Large intestine (tissue), 12 donors: ENCODE measurements at places on chromosomes 16 and 17. TPM values are rescaled to one million over a fixed set of nuclear protein-coding genes. Genes with fewer than 3 reads are reported as not detected.
A peak's percentile ranks its signal among the peaks of the same experiment; 100 is the strongest.

- DNase-seq = peak; percentile 19
Observed at GRCh38 chr17:11996722-11997146, 541 bp downstream of the ZNF18 start.

Gene STH
- not detected for polyA plus RNA-seq

- no peak for DNase-seq
Observed at GRCh38 chr16:88619859-88620815, 18.2 kb upstream of the IL17C start.

- no peak for DNase-seq
Observed at GRCh38 chr16:9438991-9439390, 347.5 kb downstream of the HAPSTR1 start.

- peak; percentile 25 for DNase-seq
Observed at GRCh38 chr16:75308011-75308410, 56.6 kb upstream of the BCAR1 start.

DNA sequence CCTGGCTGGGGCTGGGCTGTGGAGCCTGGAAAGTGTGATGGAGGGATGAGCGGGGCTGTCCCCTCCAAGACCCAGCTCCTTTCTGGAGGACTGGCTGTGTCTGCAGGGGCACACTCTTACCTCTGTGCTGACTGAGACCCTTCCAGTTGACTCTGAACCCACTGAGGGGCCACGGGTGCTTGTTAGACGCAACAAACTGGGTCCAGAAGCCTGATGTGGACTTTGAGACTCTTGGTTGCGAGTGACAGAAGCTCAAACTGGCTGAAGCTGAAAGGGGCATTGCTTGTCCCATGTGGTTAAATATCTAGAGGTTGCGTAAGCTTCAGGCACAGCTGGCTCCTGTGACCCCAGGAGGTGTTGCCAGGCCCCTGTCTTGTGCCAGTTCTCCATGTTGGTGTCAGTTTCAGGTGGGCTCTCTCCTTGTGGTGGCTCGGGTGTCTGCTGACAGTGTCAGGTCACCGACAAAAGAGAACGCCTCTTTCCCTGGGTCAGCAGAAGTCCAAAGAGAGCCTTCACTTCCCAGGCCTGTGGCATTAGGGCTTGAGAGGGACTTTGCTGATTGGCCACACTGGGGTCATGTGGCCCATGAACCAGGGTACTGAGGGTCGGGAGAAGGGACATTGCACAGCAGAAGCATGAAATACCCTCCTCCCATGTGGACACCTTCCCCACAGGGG lies 16.7 kb downstream of the ADCY7 start:
- DNase-seq = peak; percentile 72
